SW480 (cell line): ENCODE measurements at places on chromosomes 3 and 15.

- no peak for DNase-seq
Measured at GRCh38 chr15:61057376-61057775, 171.7 kb downstream of the RORA start.

- DNase-seq = no peak
Measured at GRCh38 chr3:23662079-23662617, 143.6 kb upstream of the UBE2E1 start.

GRCh38 chr15:95127356-95127755 lies 896.0 kb downstream of the MCTP2 start:
- DNase-seq = no peak

DNA sequence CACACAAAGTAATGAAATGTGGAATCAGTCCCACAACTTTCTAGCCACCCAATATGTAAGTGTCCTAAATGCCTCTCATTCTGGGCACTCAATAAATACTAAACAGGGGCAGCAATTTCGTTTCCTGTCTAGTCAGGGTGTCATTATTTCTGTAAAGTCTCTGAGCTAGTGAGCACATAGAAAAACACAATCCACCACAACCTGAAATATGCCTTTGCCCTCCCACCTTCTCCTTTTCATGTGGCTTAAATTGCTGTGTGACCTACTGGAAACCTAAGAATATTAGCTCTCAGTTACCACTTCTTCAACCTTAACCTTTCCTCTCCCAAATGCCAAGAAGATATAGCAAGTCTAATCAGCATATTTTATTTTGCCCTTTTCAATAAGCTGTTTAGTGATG lies 456.3 kb upstream of the KCNMB2 start:
- DNase-seq = no peak

DNA sequence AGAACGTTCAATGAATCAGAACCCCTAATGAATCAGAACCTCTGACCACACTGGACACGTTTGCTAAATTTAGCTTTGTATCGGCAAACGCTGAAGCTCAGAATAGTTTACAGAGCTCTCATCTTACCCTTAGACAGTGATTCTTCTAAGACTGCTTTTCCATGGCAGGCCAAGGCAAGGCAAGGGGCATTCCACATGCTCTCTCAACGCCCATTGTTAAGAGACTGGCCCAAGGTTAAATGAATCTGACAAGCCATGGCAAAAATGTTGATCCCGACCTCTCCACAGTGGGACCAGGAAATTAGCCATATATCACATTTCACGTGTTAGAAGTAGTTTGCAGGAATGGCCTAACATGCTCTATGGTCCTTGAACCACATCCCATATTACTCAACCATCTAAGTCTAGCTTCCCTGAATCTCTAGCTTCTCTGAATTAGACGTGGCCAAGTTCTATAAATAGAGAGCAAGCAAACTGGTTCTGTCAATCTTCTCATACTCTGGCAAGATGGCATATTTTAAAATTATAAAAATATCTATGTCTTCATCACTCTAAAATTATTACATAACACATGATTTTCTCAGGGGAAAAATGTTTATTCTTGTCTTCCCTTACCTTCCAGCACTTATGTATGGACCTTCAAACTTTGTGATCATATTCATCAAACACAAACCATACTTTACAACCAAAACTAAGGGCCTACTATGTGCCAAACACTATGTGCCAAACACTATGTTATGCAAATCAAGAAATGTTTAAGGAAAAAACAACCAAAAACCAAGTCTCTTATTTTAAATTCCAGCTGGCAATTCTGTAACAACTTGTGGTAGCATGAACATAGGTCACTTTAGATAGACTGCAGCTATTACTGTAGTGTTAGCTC lies 54.3 kb downstream of the AAGAB start:
- DNase-seq = no peak

- DNase-seq = no peak
Measured at GRCh38 chr3:179268400-179269051, 17.6 kb upstream of the KCNMB3 start.

- no peak for DNase-seq
Measured at GRCh38 chr3:158165730-158166129, 55.8 kb downstream of the RSRC1 start.

GRCh38 chr3:151962352-151962751 lies 88.9 kb downstream of the SUCNR1 start:
- DNase-seq = no peak

DNA sequence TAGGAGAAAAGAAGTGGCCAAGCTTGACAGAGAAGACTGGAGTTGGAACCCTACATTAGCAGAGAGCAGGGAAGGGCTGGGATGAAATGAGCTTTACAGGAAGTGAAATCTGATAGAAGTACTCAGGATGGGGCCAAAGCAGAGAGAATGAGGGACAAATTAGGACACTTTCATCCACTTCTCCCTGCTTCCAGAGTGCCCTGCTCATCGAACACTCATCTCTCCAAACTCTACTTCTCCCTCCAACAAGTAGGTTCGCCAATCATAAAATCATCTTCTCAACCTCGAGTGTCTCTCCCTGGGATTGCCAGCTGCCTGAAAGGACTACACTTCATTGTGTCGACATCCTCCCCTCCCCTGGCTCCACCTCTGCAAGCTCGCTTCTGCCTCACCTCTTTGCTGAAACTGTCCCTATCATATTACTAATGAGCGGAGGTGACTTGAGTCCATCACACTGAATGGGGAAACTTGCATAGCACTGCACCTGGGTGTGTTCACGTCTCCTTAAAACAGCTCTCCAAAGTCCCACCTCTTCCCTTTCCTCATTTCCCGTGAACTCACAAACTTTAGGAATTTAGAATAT lies 365.8 kb downstream of the FOXP1 start:
- DNase-seq = no peak

DNA sequence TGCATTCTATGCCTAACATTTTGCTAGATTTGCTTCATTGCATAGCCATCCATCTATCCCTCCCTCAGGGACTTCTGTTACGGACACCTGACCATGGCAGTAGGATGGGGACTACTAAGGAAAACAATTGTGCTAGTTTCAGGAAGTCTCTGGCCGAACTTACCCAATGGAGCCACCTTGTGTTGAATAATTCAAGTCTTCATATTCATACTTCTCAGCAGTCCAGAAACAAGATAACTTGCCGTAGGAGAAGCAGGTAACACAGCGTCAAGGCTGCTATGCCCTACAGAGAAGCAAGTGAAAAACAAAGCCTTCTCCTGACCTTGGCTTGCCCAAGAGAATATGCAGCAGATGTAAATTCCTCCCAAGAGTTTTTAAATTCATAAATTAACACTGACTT lies 685.3 kb downstream of the GRM7 start:
- DNase-seq = no peak

DNA sequence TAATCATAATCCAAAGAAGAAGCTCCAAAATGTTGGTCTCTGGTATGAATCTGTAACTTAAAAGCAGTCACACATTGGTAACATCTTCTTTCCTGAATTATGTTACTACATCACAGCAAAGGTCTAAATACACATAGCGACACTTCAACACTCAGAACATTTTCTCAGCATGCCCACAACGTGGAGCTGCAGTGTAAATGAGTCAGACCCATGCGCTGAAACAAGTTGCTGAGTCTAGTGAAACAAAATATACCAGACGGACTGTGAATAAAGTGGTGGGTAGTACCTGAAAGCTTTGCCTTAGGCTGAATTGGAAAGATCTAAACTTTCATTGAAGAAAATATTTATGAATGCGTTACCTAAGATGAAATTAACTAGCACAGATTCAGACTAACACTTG lies 33.2 kb upstream of the GOLGA8B start:
- DNase-seq = peak; percentile 14

GRCh38 chr3:105944721-105945120 lies 75.9 kb upstream of the CBLB start:
- no peak for DNase-seq
